Femur (tissue), 1 donor: ENCODE measurements at places on chromosomes 16 and 17.
A peak's percentile ranks its signal among the peaks of the same experiment; 100 is the strongest.

GRCh38 chr17:72984145-72984925 is 108.2 kb downstream of the SLC39A11 start:
- no peak for DNase-seq

DNA sequence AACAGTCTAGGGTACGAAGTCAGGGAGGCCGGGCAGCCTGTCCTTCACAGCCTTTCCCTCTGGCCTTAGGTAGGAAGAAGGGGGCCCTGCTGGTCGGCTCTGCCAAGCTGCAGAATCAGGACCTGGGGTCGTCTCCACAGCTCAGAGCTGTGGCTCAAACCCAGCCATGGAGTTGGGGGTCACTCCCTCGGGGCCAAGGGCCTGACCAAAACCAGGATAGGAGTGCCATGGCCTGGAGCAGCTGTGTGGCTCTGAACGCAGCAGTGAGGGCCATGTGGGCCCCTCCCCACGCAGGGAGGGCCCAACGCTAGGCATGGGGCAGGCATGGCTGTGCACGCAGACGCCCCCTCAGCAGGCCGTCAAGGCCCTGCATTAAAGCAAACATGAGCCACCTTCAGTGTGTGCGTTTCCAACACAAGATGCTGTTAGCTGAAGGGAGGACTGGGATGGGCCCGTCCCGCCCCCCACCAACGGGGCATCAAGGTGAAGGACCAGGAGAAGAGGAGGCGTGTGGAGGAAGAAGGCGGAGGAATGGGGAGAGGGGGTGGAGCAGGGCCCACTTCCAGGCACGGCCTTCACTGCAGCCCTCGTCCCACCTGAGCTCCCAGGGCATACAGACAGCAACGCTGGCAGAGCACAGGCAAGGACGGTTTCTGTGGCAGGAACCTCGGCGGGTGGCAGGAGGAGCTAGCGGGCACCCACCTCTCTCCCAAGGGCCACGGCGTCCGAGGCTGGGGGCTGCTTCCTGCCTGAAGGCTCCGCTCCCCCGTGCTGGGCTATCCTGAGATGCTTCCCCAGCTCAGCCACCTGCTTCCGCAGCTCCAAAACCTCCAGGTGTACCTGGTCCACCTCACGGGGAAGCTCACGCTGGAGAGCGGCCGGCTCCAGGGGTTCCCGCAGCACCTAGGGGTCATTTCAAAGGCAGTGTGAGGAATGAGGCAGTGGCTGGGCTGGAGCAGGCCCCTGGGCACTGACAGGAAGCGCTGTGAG is 55.3 kb downstream of the CCDC57 start:
- no peak for DNase-seq

DNA sequence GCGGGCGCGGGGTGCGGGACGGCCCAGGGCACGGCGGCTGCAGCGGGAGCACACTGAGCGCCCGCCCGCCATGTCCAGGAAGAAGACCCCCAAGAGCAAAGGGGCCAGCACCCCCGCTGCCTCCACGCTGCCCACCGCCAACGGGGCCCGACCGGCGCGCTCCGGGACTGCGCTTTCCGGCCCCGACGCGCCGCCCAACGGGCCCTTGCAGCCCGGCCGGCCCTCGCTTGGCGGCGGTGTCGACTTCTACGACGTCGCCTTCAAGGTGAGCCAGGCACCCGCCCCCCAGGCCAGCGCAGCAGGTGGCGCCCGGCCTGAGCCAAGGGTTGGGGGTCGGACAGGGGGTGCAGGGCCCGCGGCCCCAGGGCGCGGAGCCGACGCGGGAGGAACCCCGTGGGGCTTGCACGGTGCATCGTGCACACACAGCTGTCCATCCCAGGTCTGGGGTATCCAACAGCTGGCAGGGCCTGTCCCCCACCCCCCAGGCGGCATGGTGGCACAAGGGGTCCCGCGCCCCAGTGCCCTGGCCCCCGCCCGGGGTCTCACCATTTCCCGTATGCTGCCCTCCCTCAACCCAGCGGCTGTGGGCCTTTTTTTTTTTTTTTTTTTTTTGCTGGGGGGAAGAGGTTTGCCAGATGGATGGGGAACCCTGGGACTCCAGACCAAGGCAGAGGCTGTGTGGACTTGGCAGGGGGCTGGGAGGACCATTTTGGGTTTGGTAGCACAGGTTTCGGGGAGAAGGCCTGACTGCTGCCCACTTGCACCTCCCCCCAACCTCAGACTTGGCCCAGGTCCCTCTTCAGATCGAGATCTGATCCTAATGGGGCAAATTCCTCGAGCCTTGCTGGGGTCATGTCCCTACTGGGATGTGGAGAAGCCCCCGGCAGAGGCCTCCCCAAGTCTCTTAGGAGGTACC is 547 bp downstream of the RAB26 start:
- peak; percentile 43 for DNase-seq

GRCh38 chr16:87295259-87295658 is 21.9 kb downstream of the C16orf95 start:
- no peak for DNase-seq

GRCh38 chr16:57265850-57266530 is 18.5 kb downstream of the PLLP start:
- no peak for DNase-seq

DNA sequence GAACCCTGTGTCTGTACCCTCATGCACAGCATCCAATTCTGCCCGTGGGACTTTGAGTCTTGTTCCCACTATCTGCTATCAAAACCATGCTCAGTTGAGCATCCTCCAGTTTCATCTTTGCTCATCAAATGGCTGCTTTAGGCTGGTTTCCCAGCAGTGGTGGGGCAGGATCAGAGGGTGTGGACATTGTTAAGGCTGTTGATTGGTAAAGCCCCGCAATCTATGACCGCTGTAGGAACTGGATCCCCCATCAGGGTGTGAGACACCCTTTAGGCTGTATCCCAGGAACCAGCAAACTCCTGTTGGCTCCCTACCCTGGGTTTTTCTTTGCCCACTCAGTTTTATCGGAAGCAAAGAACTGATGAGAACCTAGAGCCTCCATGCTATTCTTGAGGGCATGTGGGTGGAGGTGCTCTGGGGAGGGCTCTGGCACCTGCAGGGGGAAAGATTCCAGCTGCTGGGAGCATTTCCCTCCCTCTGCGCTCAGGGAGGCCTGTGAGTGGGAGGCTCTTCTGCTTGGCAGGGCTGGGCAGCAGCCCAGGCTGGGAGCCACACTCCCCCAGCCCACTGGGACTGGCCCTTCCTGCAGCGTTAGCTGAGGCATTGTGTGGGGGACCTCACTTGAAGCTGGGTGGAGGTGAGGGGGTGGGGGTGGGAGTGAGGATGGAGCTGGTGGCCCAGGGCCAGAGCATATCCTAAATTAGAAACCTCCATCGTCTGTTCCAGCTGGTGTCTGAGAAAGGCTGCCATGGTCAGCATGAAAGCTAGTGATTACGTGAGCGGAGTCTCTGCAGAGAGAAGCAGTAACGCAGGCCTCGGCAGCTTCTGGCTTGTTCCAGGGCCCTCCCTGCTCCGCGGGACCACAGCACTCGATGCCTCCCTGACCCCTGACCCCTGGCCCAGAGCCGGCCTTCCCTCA is 160.6 kb downstream of the IRF8 start:
- DNase-seq, result peak; percentile 67

GRCh38 chr17:81976332-81977210 is 858 bp upstream of the ASPSCR1 start:
- DNase-seq, result no peak

DNA sequence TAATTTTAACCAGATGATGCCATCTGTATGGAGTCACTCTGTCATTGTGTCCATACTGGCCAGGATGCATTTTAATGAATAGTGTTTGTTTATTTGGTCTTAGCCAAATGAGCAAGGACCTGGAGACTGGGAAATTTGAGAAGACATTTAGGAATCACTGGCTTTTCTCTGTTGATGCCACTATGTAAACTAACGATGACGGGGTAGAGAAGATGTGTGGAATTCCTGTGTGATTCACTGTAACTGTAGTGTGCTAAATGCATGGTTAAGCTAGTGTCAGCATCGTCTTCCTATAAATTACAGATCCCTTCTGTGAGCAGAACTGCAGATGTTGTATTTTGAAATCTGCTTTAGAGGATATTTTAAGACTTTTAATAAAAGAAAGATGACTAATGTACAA is 66.6 kb downstream of the NOS2 start:
- no peak for DNase-seq

- DNase-seq, result no peak
These were observed 24.1 kb upstream of the SPNS3 start for GRCh38 chr17:4409659-4410058.

DNA sequence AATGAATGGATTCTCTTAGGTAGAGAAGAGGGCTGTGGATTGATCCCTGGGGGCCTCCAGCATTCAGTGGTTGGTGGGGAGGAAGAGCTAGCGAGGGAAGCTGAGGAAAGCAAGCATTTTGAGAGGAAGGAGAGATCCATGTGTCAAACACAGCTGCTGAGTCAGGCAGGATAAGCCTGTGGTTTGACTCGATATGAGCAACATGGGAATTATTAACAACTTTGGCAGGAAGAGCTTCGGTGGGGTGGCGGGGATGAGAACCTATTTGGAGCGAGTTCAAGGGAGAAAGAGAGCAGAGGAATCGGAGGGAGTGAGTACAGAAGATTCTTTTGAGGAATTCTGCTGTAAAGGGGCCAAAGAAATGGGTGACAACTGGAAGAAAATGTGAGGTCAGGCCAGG is 59.5 kb upstream of the CDC42EP4 start:
- DNase-seq, result no peak
